Upper lobe of left lung (tissue), 6 donors: ENCODE measurements at places on chromosomes 12 and 14. TPM values are rescaled to one million over a fixed set of nuclear protein-coding genes. Genes with fewer than 3 reads are reported as not detected.

Gene KRT77
- total RNA-seq = not detected

DNA sequence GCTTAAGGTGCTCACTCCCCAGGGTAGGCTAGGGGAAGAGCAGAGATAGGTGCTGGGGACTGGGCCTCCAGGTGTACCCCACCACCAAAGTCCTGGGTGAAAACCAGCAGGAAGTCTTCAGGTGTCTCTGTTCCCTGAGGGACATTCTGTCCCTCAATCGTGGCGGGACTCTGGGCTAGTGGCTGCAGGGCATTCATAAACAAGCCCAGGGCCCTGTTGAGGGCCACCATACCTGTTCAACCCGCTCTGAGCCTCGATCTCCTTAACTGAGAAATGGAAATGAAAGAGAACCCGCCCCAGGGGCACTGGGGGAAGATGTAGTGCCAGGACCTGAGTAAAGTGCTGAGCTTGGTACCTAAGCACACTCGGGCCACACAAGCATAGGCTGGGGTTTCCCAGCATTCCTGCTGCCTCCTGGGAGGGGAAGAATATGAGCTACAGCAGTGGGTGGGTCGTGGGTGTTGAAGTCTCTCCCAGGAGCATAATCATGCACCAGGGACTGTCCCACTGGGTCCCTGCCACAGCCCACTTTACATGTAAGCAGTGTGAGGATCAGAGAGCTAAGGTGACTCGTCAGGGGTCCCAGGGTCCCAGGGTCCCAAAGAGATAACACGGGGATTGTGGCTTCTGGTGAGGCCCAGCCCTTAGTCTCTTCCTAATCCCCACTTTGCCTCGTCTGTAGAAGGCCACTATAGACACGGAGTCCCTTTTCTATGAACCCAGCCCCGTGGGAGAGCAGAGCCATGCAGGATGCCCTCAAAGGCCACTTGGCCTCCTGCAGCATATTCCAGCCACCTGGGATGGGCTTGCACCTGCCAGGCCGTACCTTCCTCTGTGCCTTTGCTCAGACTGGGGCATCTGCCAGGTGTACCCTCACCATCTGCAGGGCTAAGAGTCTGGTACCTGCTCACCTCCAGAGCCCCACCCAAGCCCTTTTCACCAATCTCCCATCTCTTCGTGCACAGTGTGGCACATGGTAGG is 14.4 kb downstream of the FAM222A start:
- no peaks in the 10 kb centered on the region for H3K36me3 ChIP-seq
- H3K27ac ChIP-seq = no peak overlapping the region
- DNase-seq = no peak

GRCh38 chr14:81269100-81269978 is 48.6 kb upstream of the GTF2A1 start:
- H3K36me3 ChIP-seq = no peaks in the 10 kb centered on the region
- DNase-seq = no peak
- no peaks in the 10 kb centered on the region for H3K27me3 ChIP-seq

GRCh38 chr12:99732131-99732530 is 84.6 kb downstream of the GARIN6 start:
- no peaks in the 10 kb centered on the region for H3K4me1 ChIP-seq
- DNase-seq = no peak
- H3K27me3 ChIP-seq = no peaks in the 10 kb centered on the region
- H3K27ac ChIP-seq = no peak overlapping the region
- no peaks in the 10 kb centered on the region for H3K36me3 ChIP-seq

DNA sequence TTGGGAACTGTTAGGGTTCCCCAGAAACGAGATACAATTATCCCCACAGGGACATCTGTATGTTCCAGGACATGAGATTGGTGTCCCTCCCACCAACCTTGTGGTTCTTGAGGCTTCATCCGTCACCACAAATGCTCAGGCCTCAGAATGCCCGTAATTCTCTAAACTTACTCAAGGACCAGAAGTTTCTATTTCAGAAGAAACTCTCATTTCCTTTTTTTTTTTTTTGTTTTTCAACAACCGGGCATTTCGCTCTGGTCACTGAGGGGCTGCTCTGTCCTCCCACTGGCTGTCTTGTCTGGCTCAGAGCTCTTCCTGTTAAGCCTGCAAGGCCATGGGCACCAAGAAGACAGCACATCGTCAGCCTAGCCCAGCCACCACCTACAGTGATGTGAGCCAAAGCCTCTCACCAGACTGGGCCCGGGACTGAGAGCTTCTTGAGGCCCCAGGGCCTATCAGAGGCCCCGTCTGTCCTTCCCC is 36.2 kb downstream of the VDR start:
- DNase-seq = no peak
- H3K4me3 ChIP-seq = no peak overlapping the region
- H3K4me1 ChIP-seq = peaks cover 17% of the 10 kb centered on the region

Gene LBHD2
- total RNA-seq = not detected

DNA sequence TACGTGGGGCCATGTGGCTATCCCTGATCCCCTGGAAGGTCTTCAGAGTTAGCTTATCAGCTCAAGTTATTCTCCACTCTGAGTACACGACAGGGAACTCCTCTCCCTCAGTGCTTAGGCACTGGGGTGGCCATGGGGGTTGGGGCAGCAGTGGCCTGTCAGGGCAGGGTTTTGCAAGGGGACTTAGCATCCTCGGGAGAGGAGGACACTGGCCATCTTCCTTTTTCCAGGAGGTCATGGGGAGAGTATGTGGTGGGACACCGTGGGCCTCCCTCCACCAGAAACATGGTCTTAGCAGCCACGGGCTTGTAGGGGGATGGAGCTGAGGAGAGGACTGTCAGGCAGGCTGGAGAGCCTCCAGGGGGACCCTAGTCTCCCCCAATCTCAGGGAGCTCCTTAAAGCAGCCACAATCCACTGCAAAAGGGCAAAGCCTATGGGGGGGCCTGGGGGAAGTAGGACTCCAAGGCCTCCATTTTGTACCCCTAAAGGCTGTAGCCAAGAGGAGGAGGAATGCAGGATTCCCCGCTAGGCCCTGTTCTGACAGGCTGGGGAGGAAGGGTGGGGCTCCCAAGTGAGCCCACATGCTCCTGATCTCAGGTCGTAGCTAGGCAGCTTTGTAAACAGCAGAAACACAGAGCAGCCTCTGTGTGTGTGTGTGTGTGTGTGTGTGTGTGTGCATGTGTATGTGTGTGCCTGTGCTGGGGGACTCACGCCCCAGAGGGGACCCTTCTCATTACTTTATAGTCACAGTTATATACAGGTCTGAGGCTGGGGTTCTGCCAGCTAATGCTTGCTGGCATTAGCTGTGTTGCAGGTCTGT is 36.6 kb downstream of the KRT80 start:
- peak overlapping the region; percentile 21 for H3K27ac ChIP-seq
- no peaks in the 10 kb centered on the region for H3K27me3 ChIP-seq
- H3K4me3 ChIP-seq = no peak overlapping the region
- no peaks in the 10 kb centered on the region for H3K36me3 ChIP-seq
- peaks cover 27% of the 10 kb centered on the region for H3K4me1 ChIP-seq

- no peaks in the 10 kb centered on the region for H3K4me1 ChIP-seq
- DNase-seq = no peak
- no peak overlapping the region for H3K27ac ChIP-seq
- H3K27me3 ChIP-seq = no peaks in the 10 kb centered on the region
- H3K4me3 ChIP-seq = no peak overlapping the region
- H3K36me3 ChIP-seq = no peaks in the 10 kb centered on the region
Observed at GRCh38 chr14:51581017-51581881, 70.5 kb upstream of the FRMD6 start.

Gene KRT8
- 1,458 TPM for total RNA-seq

Gene GZMH
- total RNA-seq = 4.0 TPM

- no peak overlapping the region for H3K4me3 ChIP-seq
- no peak for DNase-seq
- no peaks in the 10 kb centered on the region for H3K4me1 ChIP-seq
- no peaks in the 10 kb centered on the region for H3K27me3 ChIP-seq
- H3K27ac ChIP-seq = no peak overlapping the region
- no peaks in the 10 kb centered on the region for H3K36me3 ChIP-seq
Observed at GRCh38 chr14:64799555-64799954, 80.2 kb downstream of the SPTB start.

DNA sequence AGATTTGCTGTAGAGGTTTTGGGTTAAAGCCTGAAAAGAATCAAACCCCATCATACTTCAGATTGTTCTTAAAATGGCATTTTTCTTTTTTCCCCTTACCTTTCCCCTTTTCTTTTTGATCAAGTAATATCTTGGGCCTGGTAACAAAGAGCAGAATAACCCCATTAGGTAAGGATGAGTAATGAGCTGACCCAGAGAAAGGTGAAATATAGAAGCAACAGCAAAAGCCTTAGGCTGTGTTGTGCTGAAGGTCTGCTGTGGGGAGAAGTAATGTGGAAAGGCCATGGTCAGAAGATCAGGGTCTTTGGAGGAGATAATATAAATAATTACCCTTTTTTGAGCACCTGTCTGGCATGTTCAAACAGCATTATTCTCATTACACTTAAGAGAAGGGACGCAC is 42.3 kb downstream of the MIA2 start:
- H3K4me3 ChIP-seq = no peak overlapping the region
- no peak for DNase-seq
- no peaks in the 10 kb centered on the region for H3K27me3 ChIP-seq
- no peak overlapping the region for H3K27ac ChIP-seq
- peaks cover 4% of the 10 kb centered on the region for H3K36me3 ChIP-seq

DNA sequence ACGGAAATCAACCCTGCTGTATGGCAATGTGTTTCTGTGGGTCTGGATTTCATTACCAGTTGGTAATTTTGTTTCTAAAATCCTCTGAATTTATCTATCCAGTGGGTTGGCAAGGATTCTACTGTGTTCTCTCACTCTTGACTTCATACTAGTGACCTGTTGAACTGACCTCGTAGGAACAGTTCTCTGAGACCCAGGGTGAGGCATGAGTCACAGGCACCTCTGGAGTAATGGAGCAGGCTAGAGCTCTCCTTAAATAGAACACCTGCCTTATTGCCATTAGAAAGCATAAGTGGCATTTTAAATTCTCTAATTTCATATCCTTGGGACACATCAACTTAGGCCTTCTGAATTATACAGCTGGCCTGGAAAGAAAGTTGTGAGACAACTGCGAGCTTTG is 258.3 kb upstream of the NAV3 start:
- no peak overlapping the region for H3K27ac ChIP-seq
- H3K27me3 ChIP-seq = no peaks in the 10 kb centered on the region
- no peaks in the 10 kb centered on the region for H3K36me3 ChIP-seq

DNA sequence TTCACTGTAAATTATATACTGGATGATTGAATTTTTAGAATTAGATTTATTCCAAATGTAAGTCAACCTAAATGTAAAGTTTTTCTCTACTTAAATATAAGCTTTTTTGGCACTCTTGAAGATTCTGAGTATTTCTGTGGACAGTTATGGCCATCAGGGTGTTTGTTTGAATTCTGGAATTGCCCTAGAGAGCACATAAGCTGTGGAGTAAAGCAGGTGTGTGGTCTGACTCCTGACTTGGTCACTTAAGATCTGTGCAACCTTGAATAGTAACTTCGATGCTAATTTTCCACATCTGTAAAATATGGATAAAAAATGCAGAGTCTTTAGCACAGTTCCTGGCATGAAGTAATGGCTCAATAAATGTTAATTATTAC is 64.4 kb downstream of the FUT8 start:
- H3K27ac ChIP-seq = no peak overlapping the region
- H3K4me1 ChIP-seq = no peaks in the 10 kb centered on the region
- H3K36me3 ChIP-seq = no peaks in the 10 kb centered on the region
- DNase-seq = no peak

Gene GPATCH2L
- 22.4 TPM for total RNA-seq

DNA sequence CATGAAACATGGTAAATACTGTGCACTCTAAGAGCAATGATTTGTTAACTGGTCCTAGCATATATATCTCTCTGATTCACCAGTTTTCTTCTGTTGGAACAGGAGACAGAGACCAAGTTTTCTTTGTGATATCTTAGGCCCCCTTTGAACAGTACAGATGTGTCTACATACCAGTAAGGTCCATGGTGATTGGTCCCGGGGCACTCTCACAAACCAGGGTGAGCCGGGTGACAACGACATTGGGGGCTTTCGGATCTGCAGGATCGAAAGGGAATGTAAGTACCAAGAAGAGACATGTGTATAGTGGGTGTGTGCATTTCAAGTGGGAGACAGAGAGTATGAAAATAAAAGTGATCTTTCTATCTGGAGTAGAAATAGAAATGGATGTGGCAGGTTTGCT is 11.3 kb upstream of the ERP27 start:
- no peak overlapping the region for H3K4me3 ChIP-seq
- H3K4me1 ChIP-seq = peaks cover 77% of the 10 kb centered on the region
- no peaks in the 10 kb centered on the region for H3K27me3 ChIP-seq
- H3K27ac ChIP-seq = peak overlapping the region; percentile 85
- DNase-seq = no peak
- peaks cover 21% of the 10 kb centered on the region for H3K36me3 ChIP-seq

GRCh38 chr14:75877884-75878283 is 103.9 kb downstream of the TGFB3 start:
- no peak for DNase-seq
- no peak overlapping the region for H3K27ac ChIP-seq
- H3K27me3 ChIP-seq = no peaks in the 10 kb centered on the region
- H3K4me3 ChIP-seq = no peak overlapping the region
